ENCODE measurements at places on chromosomes 12 and 14.

GRCh38 chr12:15205341-15206010 is 15.7 kb downstream of the RERG start:
- no peak for DNase-seq

DNA sequence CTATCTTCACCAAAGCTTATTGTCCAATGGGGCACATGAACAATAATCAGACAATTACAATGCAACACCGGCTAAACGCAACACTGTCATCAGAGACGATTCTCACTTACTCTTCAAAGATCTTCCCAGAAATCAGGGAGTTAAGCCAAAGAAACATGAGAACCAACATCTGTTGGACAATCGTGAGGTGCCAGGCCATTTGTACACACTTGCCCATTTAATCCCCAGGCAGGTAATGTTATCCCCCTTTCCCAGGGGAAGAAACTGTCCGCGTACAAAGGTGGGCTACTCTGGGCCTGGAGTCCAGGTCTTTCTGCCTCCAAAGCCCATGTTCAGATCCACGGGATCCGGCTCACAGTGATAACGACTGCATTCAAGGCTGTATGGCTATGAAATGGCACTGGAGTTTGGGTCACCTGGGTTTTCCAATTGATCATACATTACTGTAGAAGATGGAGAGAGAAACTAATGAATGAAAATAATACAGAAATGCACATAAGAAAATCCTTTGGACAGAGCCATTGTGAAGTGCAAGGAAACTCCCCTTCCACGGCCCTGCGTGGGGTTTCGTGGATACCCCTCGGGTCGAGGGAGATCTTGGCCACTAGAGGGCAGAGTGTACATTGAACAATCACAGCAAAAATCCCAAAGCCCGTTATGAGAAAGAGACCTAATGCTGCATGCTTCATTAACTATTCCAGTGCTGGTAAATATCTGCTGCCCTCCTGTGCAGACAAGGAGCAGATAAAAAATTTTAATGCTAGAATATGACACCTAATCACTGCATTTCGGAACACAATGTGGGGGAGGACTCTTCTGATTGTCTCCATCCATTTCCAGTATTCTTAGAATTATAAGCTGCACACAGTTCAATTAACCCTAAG is 111.4 kb downstream of the EGLN3 start:
- peak; percentile 44 for DNase-seq

DNA sequence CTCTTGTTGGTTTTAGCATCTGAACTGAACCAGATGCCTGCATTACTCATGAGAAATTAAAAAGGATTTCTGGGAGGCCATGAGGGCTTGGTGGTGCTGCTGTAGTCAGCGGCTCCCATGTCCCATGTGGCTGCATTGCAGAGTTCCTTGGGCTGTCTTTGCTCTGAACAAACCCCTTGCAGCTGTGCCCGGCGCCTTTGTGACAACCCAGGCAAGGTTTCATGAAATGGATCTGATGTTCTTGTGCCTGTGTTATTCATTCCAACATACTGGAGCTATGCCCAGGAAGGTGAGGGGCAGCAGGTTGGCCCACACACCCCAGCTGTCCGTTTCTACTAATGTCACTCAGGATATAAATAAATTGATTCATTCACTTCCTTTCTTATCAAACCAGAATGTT is 40.8 kb downstream of the TGFB3 start:
- DNase-seq: no peak

GRCh38 chr12:94941440-94941862 is 62.0 kb downstream of the NDUFA12 start:
- DNase-seq: no peak

DNA sequence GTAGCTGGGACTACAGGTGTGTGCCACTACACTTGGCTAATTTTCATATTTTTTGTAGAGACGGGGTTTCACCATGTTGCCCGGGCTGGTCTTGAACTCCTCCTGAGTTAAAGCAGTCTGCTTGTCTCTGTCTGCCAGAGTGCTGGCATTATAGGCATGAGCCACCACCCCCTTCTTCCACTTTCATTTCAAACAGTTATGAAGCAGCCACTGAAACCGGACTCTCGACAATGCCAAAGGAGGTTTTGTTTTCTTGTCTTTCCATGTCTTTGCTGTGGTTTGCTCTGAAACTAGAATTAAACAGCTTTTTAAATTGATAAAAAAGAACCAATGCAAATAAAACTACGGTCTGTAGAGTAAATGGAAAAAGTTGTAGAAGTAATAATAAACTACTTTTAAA is 30.4 kb downstream of the RAP1B start:
- DNase-seq: no peak
